ENCODE measurements at places on chromosomes 5 and 9. TPM values are rescaled to one million over a fixed set of nuclear protein-coding genes. Genes with fewer than 3 reads are reported as not detected.

FBXO10 gene
- total RNA-seq: 25.6 TPM

ZNF462 gene
- total RNA-seq: 195 TPM

IL13 gene
- total RNA-seq: not detected

BTNL3 gene
- total RNA-seq: not detected

CAMK4 gene
- total RNA-seq: 9.4 TPM

CLIC3 gene
- not detected for total RNA-seq

SPATA31C1 gene
- total RNA-seq: 1.4 TPM

PDCD1LG2 gene
- total RNA-seq: not detected

XRCC4 gene
- 8.2 TPM for total RNA-seq

GPX8 gene
- 49.0 TPM for total RNA-seq

All from neural crest cell (in vitro differentiated cells).